Amniotic stem cell (primary cell): ENCODE measurements at places on chromosomes 2 and 18.

DNA sequence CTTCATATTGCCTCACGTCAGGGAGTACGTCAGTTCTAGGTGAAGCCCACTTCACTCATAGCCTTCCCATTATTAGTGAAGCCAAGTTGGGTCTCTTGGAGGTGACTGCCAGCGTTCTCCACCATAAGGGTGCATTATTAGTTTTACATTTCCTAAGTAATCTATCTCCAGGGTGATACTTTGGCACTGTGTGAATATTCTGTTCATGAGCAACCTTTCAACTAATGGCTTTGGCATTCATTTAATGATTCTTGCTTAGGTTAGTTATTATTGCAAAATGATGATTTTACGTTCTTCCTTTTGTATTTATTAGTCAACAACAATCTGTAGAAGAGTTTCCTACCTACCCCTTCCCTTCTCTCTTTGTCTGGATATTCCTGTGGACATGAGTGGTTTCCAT lies 97.5 kb downstream of the MAP4K4 start:
- no peak for DNase-seq

DNA sequence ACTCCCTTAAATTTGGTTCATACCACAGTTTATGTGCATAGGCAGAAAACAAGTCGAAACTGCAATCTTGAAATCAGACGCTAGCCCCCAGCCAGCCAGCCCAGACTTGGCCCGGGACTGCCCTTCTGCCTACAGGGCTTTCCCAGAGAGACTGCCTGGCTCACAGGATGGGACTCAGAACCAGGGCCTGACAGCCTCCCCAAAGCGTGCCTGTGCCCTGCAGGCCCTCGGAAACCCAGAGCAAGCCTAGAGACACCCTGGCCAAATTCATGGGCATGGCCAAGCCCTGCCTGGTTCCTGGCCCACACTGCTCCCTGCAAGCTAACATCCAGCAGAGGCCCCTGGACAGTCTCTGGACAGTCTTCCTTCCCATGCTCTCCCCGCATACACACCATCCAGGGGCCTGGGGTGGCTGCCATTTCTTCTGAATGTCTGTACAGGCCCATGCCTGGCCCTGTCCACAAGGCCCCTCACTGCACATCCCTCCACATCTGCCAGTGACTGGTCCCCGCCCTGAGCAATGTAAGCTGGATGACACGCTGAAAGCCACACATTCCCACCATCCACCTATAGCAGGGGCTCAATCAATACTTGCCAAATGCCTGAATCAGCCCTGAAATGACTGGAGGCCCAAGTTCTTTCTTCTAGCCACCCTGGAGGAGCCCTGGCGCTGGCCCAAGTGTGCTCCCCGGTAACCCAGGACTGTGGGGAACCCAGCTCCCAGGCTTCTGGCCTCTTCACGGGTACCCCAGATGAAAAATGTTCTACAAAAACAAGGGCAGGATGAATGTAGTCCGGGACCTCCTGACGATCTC lies 73.1 kb downstream of the HDAC4 start:
- DNase-seq: no peak

DNA sequence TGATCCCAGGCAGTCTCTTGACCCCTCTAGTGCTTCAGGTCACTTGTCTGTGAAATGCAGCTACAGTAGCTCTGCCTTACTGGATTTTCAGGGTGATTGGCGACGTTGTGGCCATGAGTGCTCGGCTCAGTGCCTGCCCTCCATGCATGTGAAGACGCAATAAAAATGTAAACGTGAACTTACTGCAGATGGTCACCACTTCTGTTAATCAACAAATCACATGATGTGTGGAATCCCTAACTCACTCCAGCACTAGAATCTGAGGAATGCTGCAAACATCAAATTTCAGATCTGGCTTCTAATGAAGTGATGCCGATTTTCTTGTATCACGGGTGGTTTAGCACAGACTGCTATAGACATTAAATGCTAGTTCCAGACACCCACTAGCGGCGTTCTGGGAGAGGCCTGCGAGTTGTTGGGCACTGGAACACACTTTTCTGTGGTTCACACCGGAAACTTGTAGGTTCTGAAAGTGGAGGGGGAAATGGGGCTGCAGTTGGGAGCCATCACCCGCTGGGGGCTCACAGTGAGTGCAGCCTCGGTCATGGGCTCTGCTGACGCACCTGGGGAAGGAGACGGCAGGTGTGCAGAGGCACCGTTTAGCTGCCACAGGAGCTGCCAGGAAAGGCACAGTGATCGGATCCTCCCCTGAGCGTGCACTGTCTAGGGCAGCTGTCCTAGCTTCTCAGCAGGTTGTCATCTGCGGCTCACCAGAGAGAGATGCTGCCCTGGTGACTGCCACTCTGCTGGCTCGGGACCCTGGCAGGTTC lies 6.5 kb downstream of the CNDP1 start:
- no peak for DNase-seq

DNA sequence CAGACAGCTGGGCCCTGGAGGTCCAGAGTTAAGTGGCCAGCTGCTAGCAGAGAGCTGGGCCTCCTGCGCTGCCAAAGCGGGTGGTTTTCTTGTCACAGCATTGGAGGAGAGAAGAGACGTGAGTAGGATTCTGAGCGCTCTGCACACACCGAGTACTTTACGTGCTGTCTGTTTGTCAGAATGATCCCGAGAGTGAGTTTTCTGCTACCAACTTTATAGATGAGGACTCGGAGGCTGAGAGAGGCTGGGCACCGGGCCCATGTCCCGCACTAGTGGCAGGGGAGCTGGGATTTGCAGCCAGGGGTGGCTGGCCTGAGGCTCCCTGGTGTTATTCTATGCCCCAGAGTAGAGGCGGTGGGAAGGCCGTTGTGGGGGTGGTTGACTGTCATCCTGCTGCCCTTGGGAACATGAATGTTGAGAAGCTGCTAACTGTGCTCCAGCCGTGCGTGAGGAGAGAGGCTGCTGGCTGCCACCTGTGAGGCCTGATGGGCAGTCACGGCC lies 36.3 kb upstream of the MBP start:
- no peak for DNase-seq

DNA sequence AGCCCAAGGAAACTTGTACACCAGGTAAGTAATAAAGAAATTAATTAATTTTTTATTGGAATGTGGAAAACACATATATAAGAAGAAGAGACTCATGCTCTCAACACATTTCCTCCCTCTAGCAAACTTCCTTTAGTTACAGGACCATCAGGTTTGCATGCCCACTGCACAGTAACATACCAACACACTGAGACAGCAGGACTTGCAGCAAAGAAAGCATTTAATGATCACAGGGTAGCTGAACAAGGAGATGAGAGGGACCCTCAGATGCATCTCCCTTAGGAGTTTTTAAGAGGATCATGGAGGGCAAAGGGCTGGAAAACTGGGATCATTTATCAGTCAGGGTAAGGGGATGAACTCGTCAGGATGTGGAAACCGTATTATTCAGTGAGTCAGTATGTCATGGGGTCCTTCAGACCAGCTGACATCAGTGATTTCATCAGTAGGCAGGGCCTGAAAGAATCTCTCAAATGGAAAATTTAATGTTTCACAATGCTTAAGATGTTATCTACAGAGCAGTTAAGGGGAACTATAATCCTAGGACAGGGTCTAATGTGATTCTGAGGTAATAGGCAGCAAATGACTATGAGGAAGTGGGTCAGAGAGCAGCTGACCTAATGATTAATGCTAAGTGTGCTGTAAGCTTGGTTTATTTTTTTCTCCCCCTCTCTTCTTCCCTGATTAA lies 193.8 kb upstream of the RND3 start:
- no peak for DNase-seq

- no peak for DNase-seq
Observed at GRCh38 chr2:160331258-160332025, 131.4 kb upstream of the ITGB6 start.
